ENCODE measurements at places on chromosomes 7 and 10.

DNA sequence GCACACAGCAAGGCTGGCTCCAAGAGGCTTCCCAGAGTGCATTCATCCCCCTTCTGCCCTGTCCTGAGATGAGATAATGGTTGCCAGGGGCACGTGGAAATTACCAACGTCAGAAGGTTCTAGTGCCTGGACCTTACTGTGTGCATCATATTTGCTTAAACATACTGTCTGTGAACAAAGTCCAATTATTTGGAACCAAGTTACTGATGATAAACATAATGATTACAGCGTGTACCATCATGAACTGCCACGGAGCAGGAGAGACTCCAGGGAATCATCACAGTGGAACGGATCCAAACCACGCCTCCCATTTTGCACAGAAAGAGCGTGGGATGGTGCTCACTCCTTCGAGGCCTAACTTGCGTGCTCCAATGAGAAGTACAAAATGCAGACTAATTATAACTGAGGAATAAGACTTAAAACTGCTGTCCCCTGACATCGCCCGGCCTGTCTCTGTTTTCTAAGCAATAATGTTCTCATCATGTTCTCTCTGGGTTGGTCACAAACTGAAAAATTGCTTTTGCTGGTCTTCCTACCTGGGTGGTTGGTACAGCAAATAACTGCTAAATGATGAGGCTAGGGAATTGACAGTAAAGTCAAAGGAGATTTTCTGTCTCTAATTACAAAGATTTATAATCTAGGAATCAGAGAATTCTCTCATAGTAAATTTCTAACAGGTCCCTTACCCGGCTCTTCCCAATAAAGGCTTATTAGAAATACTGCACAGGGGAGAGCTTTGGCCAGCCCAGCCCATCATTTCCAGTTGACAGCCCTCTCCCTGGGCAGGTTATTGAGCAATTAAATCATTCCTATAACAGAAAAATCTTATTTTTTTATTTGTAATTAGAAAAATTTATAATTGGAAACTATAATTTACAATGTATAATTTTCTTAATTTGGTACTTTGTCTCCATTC, 182.2 kb downstream of the CAMK1D start:
- no peak for DNase-seq

DNA sequence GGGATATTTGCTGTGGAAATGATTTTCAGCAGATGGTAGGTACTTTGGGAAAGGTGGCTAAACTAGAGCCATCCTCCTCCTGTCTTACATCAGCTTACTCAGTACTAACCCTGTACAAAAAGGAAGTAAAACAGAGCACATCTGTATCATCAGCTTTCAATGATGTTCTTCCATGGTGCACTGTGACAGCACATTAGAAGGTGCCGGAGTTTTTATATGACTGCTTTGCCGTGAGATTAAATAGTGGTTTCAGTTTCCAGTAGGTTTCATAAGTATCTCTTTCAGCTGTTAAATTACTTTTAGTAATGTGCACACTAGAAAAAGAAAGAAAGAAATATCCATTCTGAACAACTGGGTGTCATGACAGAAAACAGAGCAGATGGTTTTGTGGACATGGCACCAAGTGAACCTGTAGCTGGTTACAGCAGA, 86.5 kb downstream of the ARID5B start:
- peak; percentile 24 for DNase-seq

DNA sequence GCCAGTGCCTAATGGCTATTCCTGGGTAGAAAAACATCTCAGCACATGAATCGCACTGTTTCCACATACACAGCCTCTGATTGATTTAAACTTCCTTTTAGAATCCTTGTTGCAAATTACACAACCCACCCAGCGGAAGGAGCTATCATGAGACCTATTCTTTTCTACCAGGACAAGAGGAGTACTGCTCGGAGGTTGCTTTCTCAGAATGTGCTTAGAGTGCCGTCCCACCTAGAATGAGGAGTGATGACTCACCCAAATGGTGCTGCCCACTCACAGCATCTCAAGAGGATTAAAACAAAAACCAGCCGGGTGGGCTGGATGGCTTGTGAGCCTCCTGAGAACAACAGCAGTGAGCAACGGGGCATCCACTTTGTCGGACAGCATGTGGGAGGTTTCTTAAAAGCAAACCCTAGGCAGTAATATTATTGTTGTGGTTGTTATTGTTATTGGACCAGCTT, 128.9 kb downstream of the DGKI start:
- DNase-seq = no peak

GRCh38 chr10:11299125-11299524, 281.5 kb downstream of the CELF2 start:
- DNase-seq = no peak

DNA sequence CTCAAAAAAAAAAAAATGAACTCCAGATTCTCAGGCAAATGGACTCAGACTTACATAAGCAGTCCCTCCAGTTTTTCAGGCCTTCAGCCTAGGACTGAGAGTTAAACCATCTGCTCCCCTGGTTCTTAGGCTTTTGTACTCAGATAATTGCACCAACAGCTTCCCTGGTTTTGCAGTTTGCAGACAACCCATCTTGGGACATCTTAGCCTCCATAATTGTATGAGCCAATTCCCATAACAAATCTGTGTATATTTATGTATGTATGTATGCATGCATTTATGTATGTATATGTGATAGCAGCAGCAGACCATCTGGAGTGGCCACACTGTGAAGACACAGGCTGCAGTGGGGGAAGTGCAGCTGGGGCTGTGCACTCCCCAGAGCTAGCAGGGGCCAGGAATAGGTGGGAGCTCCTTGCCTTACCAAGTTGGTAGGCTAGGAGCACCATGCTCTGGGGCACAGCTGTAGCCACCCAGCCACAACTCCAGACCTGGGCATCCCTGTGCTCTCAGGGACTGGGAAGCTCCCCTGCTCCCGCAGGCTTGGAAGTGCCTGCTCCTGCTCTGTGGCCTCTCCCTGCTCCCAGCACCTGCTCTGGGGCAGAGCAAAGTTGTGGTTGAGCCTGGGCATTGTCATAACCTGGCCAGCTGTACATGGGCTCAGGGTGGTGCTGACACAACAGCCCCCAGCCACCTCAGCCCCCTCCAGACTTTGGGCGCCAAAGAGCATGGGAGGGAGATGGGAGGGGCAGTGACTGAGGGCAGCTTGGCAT, 8.9 kb upstream of the KLHL7 start:
- no peak for DNase-seq

DNA sequence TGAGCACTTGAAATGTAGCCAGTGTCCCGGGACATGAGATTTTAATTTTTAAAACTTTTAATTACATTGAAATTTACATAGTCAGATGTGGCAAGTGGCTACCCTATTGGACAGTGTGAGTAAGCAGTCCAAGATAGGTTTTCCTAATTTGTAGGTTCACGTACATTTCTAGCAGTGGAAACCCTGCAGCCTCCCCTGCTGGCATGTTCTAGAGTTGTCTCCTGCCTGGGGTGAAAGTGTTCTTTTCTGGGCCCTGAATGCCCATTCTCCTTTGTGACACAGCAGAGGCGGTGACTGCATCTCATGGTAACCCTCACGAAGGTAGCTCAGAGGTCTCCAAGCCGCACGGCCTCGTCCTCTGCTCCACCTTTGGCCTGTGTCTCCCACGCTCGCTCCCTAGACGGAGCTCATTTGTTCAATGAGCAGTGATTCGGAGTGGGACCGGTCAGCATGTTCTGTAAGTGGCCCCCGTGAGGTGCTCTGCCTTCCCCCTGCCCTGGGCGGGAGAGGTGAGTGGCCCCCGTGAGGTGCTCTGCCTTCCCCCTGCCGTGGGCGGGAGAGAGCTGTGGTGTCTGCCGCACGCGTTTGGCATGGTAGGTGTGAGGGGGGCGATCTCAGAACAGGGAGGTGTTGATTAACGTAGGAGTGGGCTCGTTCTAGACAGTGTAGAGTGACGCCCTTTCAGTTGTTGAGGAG, 18.0 kb downstream of the WDR37 start:
- DNase-seq = no peak

DNA sequence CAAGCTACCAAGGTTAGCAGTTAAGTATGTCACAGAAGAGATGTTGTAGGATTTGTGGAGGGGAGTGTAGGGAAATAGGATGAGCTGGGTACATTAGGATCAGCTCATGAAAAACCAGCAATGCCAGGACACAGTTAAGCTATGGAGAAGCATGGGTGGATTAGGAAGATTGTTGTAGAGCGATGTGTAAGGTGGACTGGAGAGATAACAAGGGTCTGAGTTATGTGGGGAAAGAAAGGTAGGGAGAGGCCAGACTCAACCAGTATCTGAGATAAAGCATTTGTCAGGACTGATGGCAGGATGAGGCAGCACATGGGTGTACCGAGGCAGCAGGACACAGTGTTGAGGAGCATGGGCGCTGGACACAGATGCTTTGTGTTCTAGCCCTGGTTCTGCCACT, 85.4 kb upstream of the PRR15 start:
- DNase-seq = no peak

GRCh38 chr7:37311355-37311754, 137.3 kb downstream of the ELMO1 start:
- DNase-seq = peak; percentile 16

GRCh38 chr10:24872790-24873182, 79.6 kb downstream of the PRTFDC1 start:
- no peak for DNase-seq

- DNase-seq = no peak
These were observed 9.5 kb downstream of the TACC2 start for GRCh38 chr10:121998462-121998861.

GRCh38 chr10:79310200-79310865, 36.9 kb upstream of the PPIF start:
- DNase-seq = no peak

- no peak for DNase-seq
These were observed 272.4 kb upstream of the MYO3A start for GRCh38 chr10:25661632-25662031.

All from activated CD4-positive, alpha-beta T cell treated with anti-CD3 and anti-CD28 coated beads for 4 hours (primary cell).